Uterus (tissue), 4 donors: ENCODE measurements at places on chromosomes 12 and 14.
A peak's percentile ranks its signal among the peaks of the same experiment; 100 is the strongest.

DNA sequence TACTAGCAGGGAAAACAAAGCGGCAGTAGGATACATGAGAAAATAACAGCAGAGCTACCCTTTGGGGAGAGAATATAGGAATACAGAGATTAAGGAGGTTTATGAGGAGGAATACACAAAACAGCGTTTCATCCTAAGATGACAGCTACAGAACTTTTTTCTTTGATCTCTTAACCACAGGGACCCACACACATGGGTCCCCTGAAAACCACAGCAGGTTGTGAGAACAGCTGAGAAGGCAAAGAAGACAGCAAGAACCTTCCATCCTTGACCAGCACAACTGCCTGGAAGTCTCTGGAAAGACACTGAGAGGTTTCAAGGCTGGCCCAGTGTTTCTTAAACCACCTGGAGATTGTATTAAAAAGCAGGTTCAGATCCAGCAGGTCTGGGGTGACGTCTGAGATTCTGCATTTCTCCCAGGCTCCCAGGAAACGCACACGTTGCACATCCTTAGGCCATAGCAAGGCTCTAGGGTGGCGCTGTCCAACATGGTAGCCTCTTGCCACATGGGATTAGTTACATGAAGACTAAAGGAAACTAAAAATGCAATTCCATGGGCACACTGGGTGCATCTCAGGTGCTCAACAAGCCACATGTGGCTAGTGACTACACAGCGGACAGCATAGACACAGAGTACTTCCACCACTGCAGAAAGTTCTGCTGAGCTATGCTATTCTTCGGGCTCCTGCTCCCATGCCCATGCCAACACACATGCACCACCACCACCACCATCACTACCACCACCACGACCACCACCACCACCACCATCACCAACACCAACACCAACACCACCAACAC, 92.3 kb downstream of the FOXN3 start:
- no peak for DNase-seq

GRCh38 chr12:85280165-85280983, at the start of gene ALX1:
ALX1 (plus strand) TSS chr12:85280220; CDS start chr12:85280262, 42 bp downstream.
- no peak for DNase-seq

GRCh38 chr14:35973770-35974169, 147.6 kb downstream of the BRMS1L start:
- DNase-seq, result no peak

GRCh38 chr14:22071006-22071405, 397.4 kb upstream of the OR4E1 start:
- DNase-seq, result no peak

- DNase-seq, result no peak
These were observed 592.2 kb downstream of the NRXN3 start for GRCh38 chr14:78762331-78762730.

GRCh38 chr14:63659726-63660125, 18.1 kb upstream of the WDR89 start:
- DNase-seq, result no peak

DNA sequence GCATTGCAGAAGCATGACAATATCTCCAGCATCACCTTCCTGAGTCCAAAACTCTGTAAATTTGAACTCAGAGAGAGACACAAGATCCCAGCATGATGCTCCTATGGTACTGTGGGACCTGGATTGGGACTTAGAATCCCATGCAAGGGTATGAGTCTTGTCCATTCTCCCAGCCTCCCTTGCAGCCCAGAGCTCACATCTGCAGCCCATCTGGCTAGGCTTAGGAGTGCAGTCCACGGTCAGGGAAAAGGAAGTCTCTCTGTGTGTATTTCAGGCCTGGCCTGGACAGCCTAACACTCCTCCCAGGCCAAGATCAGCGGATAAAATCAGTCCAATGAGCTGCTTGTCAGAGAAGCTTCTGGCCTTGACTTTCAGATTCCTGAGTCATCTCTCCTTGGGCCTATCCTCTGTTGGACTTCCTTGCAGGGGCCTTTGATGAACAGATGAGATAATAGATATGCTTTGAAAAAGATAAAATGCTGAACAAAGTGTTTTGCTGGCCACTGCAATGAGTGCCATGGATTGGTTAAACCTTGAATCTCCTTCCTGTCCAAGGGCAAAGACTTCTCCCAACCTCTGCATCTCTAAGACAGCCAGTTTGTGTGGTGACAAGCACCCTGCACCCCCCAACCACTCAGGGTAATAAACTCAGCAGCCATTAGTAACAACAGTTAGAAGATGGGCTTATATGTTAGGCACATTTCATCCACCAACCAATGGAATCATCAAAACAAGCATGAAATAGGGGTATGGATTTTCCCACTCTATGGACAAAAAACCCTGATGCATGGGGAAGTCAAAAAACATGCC, 412.8 kb upstream of the TBX3 start:
- DNase-seq, result peak; percentile 59

- no peak for DNase-seq
These were observed 272.1 kb downstream of the CEP128 start for GRCh38 chr14:80669426-80669825.

- DNase-seq, result no peak
These were observed 257.9 kb upstream of the TMEM132C start for GRCh38 chr12:128009108-128009507.

- DNase-seq, result no peak
These were observed 141.3 kb downstream of the PRKCH start for GRCh38 chr14:61462566-61463193.

DNA sequence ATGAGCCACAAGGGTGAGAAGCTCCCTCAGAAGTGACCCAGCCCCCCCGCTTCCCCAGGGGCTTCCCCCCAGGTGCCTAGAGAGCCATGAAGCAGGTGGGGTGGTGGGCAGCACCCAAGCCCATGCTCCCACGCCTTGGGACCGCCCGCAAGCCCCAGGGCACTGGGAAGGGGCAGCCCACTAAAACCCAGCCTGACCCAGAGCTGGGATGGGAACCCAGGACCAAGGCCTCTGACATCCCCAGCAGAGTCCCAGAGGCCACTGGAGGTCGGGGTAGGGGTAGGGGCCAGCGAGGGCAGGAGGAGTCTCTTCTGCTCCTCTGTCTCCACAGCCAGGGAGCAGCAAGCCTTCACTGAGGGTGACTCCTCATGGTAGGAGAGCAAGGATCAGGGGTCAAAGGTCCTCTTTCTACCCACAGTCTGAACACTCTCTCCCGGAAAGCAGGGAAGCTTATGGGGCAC, 86.5 kb upstream of the ZFP36L1 start:
- DNase-seq, result no peak

GRCh38 chr12:40058721-40059190, 47.1 kb downstream of the SLC2A13 start:
- no peak for DNase-seq

DNA sequence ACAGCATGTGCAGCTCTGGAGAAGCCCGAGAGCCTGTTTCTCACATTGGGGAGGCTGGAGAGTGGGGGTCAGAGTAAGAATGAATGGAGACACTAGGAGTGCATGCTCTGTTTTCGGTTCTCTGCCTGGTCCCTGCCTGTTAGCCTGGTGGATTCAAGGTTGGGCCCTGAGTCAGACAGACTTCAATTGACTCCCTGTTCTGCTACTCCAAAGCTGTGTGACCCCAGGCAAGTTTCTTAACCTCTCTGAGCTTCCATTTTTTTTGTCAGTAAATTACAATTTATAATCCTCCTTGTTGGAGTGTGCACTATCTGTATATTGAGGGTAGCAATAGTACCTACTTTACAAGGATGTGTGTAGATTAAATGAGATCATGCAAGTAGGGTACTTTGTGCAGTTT, 102.6 kb upstream of the ESRRB start:
- DNase-seq, result no peak

DNA sequence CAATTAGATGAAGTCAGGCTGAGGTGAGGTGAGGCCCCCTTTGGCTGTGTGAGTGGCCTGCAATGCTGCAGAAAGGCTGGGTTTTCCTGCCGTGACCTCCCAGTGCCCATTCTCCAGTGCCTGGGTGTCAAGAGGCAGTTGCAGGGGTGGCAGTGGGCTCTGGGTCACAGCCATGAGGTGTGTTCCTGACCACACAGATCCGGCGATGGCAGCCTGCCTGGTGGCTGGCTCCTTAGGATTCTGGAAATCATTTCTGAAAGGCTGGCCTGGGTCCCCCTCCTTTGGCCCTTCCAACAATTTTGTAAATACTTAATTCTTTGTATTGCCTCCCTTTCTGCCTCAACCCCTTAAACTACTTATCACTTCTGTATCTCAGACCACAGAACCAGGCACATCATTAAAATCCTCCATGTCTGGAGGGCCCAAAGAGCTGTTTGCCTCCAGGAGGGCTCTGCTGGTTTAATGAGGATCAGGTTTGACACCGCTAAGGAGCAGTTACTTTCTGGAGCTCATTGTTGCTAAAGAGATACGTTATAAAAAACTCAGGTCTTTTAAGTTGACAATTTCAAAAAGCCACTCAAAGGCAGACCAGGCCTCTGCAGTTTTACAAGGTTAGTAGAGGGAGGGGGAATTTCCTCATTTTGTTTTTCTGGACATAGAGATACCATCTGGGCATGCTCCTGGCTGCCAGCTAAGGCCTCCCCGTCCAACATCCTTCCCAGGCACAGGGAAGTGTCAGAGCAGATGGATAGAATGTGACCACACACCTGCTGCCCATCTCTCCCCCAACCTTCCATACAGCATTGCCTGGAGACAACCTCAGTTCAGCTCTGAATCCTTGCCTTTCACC, 204.4 kb downstream of the FOXN3 start:
- DNase-seq, result no peak

DNA sequence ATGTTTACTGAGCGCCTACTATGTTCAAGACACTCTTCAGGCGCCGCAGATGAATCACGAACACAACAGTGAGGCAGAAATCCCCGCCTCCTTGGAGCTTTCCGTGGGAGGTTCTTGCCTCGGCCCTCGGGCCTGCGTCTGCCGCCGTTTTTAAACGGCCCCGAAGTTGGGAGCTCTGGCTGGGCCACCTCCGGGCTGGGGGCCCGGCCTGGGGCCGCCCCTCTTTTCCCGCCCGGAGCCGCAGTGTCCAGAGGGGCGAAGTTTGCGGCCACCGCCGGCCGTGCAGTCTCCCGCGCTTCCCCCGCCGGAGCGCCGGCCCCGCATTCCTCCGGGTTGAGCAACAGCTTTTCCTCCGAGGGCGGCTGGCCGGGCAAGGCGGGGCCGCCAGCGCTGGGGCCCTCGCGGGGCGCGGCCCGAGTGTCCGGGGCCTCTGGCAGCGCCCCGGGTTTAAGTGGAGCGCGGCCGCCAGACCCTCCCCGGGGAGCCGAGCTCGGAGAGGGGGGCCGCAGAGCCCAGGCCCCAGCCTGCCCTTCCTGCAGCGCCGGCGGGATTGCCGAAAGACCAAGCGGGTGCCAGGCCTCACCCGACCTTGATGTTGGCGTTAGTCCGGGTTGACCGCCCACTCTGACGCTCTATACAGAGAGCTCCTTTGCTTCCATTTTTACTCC, 18.7 kb upstream of the CTDSP2 start:
- peak; percentile 86 for DNase-seq

DNA sequence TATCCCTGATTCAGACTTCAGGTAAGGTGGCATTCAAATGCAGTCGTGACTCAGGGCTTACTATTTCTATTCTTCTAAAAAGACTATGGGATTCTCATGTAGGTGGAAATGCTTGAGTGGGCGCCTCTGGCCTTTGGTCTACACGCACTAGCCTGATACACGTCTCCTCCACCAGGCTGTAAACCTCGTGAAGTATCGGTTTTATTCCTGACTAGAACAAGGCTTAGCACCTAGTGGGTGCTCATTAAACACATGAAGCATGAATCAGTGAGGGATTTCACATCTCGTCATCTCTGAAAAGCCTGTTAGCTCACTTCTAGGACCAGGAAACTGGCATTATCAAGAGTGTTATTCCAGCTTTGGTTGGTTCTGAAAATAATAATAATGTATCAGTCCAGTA, 17.7 kb upstream of the HNF1A start:
- DNase-seq, result no peak

DNA sequence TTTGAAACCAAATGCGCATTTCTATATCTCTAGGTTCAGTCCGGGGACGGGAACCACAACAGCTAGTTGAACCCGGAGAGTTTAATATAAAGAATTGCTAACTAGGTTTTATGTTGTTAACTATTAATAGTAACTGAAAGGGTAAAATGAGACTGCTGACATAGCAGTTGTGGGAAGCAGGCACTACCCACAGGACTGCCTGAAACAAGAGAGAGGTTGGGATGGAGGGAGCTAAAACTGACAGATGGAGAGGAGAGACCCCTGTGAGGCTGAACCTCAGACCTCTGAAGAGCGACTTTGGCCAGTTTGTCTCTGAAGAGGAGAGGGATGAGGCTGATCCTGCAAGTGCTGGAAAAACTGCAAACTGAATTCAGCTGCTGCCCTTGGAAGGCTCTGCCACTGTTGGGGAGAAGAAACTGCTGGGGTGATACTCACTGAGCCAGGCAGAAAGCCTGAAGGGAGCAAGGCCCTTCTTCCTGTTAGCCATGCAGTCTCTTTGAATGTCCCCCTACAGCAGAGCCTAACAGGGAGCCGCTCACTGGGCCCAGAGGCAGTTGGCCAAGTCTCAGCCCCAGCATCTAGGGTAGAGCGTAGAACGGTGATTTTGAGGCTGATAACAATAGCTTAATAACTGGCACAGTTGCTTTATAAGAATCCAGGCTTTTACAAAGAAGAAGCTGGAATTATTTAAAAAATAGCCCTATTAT, 172.2 kb downstream of the NPAS3 start:
- DNase-seq, result no peak

DNA sequence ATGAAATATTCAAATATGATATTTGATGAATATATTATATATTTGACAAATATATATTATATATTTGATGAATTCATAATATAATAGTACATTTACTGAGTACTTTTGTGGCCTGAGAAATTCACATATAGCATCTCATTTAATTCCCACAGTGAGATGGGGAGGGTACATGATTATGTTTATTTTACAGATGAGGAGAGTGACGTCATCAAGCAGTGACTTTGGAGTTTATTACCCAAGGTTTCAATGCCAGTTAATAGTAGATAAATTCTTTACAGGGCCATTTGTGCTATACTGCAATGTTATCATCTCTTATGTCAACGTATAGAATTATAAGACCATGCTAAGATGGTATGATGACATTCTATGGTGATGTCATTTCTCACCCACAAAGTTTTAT, 352.7 kb downstream of the TMTC2 start:
- DNase-seq, result no peak

GRCh38 chr14:101945171-101945570, 19.2 kb upstream of the DYNC1H1 start:
- no peak for DNase-seq

DNA sequence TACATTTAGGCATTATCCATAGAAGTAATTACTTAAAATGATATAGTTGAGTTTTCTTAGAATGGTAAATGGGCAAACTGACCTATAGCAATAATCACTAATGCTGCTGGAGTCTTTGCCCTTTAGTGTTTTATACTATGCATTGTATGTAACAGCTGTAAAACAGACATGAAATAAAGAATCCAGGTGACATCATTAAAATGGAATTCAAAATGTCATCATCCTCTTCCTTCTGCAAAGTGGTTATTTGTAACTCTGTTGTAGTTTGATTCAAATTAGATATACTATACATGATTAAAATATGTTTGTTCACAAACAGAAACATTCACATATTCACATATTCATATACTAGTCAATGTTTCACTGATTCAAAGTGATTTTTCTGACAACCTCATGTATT, 598.8 kb downstream of the SLC16A7 start:
- no peak for DNase-seq
